Activated T-cell treated with anti-CD3 and anti-CD28 coated beads, Interleukin-2, amount 50 U/mL, for 1 hour (primary cell): ENCODE measurements at places on chromosomes 5 and 9.

DNA sequence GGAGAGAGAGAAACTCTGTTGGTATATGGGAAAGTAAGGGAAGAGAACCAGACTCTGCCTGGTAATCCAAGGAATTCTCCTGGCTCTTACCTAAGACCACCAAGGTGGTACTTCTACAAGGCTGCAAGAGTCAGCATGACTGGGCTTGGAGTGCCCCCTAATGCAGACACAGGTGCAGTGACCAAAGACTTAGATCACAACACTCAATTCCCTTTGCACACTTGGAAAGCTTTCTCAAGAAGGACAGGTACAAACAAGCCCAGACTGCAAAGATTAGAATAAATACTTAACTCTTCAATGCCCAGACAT lies 25.2 kb downstream of the UGT3A2 start:
- no peak for DNase-seq

DNA sequence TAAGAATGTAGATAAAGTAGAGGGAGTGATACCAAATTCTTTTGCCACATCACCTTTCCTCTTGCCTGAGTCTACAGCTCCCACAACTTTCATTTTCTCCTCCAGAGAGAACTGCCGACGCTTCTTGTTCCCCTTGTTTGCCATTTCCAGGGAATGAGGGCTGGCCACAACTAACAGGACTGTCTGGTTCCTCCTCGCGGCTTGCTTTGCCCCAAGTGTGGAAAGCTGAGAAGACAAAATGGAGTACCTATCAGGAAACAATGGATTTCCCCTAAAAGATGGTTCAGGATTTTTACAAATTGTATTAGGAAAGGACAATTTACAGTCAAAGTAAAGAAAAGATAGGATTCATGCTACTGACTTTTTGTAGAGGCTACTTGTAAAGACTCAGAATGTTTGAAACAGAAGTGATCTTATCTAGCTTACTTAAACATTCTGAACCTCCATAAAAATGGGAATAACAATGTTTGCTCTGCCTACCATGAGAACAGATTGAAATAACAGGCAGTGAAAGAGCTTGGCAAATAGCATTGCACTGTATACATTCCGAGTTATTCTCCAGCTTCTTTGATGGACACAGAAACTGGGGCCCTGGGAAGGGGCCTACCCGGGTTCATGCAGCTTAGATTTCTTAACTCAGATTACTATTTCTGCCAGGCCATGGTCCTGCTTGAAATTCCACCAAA lies 4.1 kb downstream of the TIGD6 start:
- no peak for DNase-seq

GRCh38 chr9:134622896-134623257 lies 18.7 kb upstream of the COL5A1 start:
- no peak for DNase-seq

DNA sequence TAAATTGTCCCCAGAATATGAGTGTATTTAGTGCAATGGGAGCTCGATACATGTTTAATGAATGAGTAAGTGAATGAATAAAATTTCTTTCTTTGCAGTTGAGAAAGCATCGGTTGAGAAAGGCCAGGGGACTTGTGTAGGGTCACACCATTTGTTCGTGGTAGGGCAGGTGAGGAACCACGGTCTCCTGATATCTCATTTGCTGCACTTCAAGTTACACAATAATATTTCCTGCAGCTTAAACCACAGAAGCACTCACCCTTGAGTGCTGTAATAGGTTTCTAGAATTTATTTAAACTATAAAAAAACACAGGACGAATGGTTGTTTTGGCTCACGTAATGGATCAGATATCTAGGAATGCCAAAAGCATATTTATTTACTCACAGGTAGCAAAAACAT lies 429.8 kb downstream of the SPATA31D1 start:
- no peak for DNase-seq

- no peak for DNase-seq
These were observed 10.0 kb upstream of the DOLPP1 start for GRCh38 chr9:129070696-129071525.

DNA sequence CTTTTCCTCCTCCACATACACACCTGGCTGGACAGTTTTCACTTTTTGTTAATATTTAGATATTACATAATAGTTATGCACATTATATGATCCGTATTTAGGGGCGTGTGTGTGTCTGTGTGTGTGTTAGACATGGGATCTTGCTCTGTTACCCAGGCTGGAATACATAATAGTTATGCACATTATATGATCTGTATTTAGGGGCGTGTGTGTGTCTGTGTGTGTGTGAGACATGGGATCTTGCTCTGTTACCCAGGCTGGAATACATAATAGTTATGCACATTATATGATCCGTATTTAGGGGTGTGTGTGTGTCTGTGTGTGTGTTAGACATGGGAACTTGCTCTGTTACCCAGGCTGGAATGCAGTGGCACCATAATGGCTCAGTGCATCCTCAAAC lies 199.0 kb upstream of the OTULINL start:
- no peak for DNase-seq

- no peak for DNase-seq
These were observed 403.3 kb upstream of the PTPRD start for GRCh38 chr9:11016081-11016480.

DNA sequence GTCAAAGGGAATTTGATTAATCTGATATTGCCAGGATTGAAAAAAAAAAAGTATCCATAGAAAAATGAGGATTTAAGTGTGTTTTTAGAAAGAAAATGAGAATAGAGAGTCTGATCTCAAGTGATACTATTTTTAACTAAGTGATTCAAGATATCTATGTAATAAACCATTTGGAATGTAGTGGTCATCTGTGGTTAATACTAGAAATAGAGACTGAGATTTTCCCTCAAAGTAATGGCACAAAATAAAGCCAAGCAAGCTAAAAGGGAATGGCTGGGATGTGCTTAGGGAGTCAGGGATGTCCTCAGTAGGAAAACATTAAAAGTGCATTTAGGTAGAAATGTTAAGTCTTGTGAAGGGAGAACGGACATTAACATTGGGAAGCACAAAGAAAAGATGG lies 90.6 kb downstream of the FBXO4 start:
- DNase-seq = no peak

GRCh38 chr9:93650448-93650847 lies 74.1 kb downstream of the PHF2 start:
- peak; percentile 11 for DNase-seq

GRCh38 chr5:61919920-61920319 lies 386.1 kb upstream of the KIF2A start:
- no peak for DNase-seq

DNA sequence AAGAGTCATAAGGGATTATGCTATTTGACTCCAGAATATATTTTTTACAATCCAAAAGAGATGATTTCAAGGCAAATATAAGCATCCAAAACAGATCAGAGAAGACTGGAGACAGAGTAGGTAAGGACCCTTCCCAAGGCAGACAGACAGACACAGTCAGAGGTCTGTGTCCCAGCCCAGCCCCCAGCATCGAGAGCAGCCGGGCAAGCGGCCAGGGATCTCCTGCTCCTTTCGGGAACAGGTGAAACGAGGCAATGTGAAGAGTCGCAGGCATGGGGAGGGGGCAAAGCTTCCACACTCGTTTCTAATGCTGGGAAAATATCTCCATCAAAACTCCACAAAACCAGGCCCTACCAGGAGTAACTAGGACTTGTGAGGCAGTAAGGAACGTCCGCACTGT lies 5.8 kb downstream of the PAEP start:
- DNase-seq = no peak

- no peak for DNase-seq
These were observed 6.9 kb downstream of the RAB24 start for GRCh38 chr5:177296581-177296980.

GRCh38 chr5:31511305-31511704 lies 20.6 kb downstream of the DROSHA start:
- DNase-seq = no peak

GRCh38 chr5:124997186-124997893 lies 250.9 kb upstream of the ZNF608 start:
- no peak for DNase-seq

GRCh38 chr9:88388886-88389605 lies 802 bp downstream of the SPIN1 start:
- DNase-seq = peak; percentile 65

GRCh38 chr9:113343732-113344231 lies 3.7 kb upstream of the WDR31 start:
- no peak for DNase-seq

DNA sequence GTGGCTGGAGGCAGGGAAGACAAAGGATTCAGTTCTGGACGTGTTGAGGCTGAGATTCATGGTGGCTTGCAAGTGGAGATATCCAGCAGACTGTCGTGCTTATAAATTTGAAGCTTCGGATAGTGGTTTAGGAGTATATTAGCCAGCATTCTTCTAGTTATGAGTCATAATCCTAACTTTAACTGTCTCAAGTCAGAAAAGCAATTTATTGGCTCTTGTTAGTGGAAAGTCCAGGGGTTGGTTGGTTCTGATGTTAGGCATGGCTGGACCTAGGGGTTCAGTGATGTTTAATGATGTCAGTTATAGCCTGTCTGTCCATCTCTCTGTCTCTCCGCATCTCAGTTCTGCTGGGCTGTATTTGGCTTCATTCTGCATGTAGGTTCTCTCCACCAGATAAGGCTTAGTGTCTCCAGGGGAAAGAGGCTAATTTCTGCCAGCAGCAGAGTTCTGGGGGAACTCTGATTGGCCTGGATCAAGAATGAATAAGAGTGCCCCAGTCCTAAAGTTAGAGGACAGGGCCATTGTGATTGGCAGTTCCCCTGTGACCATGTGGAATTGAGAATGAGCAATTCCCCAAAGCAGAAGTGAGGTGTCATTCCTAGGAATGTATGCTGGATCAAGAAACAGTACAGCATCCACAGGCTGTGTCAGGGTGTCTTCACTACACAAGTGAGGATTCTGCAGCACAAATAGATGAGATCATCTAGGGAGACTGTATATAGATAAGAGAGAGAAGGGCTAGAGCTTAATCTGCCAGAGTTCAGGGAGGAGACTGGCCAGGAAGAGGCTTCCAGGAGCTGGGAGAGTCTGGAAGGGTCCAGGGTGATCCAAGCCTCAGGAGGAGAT lies 72.9 kb upstream of the SHB start:
- no peak for DNase-seq

GRCh38 chr9:130636648-130637020 lies 27.8 kb upstream of the PRDM12 start:
- DNase-seq = no peak

GRCh38 chr5:61625681-61626621 lies 293.9 kb downstream of the ZSWIM6 start:
- DNase-seq = peak; percentile 24

DNA sequence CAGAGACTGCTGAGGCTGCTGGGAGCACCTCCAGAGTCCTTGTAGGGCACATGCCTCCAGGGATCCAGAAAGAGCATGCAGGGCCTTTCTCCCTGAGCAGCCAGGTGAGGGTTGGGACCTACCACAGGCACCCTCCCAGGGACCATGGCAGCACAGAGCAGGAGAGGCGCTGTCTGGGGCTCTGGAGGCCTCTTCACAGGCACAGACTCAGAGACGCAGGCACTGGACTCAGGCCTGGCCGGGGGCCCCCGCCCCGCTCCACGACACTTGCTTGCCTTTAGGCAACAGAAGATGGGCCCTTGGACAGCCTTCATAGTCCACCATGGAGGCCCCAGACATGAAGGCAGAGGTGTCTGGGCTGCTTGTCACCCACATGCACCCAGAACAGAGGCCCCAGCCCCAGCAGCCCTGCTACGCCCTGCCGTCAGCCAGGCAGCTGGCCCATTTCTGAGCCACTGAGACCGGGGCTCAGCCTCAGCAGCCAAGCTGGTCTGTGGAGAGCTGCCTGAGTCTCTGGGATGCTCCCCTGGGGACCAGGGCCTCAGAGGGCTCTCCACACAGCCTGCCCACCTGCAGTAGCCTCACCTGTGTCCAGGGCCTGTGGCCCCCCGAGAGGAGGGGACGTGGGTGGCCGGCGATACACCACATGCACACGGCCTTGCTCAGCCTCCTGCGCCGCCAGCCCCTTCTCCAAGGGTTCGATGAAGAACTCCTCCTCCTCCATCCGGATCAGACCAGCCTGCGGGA lies 72.8 kb downstream of the ADAMTS2 start:
- no peak for DNase-seq

DNA sequence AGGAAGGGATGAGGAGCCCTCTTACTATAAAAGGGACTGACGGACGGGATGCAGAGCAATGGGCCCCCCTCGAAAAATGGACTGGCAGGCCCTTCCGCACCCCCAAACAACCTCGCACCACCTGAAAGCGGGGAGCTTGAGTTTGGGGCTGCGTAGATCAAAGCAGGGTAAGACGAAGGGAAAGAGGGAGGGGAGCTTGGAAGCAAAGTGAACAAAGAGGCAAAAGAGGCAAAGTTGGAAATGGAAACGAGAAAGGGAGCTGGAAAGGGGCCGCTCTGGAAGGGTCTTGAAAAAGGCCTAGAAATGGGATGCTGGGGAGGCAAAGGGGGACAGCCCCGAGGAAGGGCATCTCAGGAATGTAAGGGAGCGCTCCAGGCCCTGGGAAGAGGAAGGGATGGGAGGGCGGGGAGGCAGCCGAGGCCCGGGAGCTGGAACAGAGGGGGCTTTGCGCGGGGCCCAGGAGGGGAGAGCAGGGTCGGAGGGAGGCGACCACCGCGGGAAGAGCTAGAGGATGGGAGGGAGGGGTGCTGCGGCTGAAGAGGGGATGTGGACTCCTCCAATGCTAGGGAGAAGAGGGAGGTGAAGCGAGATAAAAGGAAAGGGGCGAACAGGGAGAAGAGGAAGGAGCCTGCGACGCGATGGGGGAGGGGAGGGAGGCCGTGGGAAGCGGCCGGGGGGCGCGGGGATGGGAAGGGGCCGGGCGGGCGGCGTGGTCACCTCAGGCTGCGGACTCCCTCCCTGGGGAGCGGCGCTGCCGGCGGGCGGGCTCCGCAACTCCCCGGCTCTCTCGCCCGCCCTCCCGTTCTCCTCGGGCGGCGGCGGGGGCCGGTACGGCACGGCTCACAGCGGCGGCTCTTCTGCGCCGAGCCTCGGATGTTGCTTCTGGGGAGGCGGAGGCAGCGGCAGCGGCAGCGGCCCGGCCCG lies 577 bp downstream of the RNF145 start:
- DNase-seq = no peak

DNA sequence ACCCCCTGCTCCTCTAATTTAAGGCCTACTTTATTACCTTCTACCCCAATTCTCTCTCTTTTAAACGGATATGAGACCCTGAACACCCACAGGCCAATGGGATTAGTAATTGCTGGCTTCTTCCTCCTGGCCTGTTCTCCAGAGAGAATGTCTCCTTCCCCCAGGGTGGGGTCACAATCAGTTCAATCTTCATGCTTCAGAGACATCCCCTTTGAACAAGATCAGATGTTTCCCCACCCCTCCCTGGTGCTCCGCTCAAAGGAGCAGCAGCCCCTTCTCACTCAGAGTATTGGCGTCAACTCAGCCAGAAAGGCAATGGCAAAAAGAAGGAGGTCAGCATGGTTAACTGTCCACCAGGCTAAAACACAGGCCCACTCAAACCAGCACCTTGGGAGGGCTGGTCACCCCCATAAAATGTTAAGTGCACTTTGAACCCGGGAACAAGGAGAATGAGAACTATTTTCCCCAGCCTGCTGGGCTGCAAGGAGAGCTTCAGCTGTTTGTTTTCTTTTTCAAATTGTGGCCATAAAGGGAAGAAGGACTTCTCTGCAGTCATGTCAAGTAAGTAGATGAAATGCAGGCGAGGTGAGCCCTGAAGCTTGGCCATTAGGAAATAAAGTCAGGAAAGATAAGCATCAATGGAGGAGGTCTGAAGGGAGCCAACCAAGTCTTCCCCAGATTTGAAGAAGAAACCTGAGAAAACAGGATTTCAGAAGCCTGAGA lies 20.1 kb downstream of the LHFPL2 start:
- no peak for DNase-seq
